Calu3 (cell line): ENCODE measurements at places on chromosomes 7 and 10. TPM values are rescaled to one million over a fixed set of nuclear protein-coding genes. Genes with fewer than 3 reads are reported as not detected.

The TLX1 gene
- not detected in 2 replicates for total RNA-seq

The NPTX2 gene
- total RNA-seq, result not detected in 2 replicates

The OR13A1 gene
- not detected in 2 replicates for total RNA-seq

The GLCCI1 gene
- 10.1 and 12.9 TPM in 2 replicates for total RNA-seq

The KLLN gene
- total RNA-seq, result 0.52 and 0.81 TPM in 2 replicates

The SLC18A2 gene
- not detected in 2 replicates for total RNA-seq

The MACC1 gene
- 190 and 199 TPM in 2 replicates for total RNA-seq

The GPR158 gene
- total RNA-seq, result 0.12 TPM in 1 of 2 replicates, not detected in the other

The PON1 gene
- total RNA-seq, result 0.71 TPM in 1 of 2 replicates, not detected in the other

The CTAGE15 gene
- total RNA-seq, result 2.3 and 3.6 TPM in 2 replicates

The CUZD1 gene
- total RNA-seq, result 0.93 and 1.5 TPM in 2 replicates

The TOMM7 gene
- 272 and 290 TPM in 2 replicates for total RNA-seq

The SPDYE5 gene
- not detected in 2 replicates for total RNA-seq

The JAKMIP3 gene
- total RNA-seq, result 0.05 TPM in 2 replicates

The CCDC172 gene
- total RNA-seq, result not detected in 2 replicates

The ELMO1 gene
- not detected in 2 replicates for total RNA-seq

The GPR15LG gene
- not detected in 2 replicates for total RNA-seq

The HOXA4 gene
- 1.0 and 1.2 TPM in 2 replicates for total RNA-seq

The GPR85 gene
- total RNA-seq, result not detected in 2 replicates

The AOC1 gene
- 1.2 and 1.8 TPM in 2 replicates for total RNA-seq

The CALCR gene
- total RNA-seq, result not detected in 2 replicates

The C10orf62 gene
- total RNA-seq, result 1.5 and 1.7 TPM in 2 replicates

The INTS1 gene
- 177 and 192 TPM in 2 replicates for total RNA-seq

The FAM25G gene
- not detected in 2 replicates for total RNA-seq

The MSMB gene
- total RNA-seq, result 2.4 and 7.4 TPM in 2 replicates

The CAMK1D gene
- 2.6 and 2.7 TPM in 2 replicates for total RNA-seq

The TMEM26 gene
- total RNA-seq, result not detected in 2 replicates

The STRIP2 gene
- total RNA-seq, result 10.1 and 13.2 TPM in 2 replicates
